AG04450 (cell line): ENCODE measurements at places on chromosomes 16 and 17.

DNA sequence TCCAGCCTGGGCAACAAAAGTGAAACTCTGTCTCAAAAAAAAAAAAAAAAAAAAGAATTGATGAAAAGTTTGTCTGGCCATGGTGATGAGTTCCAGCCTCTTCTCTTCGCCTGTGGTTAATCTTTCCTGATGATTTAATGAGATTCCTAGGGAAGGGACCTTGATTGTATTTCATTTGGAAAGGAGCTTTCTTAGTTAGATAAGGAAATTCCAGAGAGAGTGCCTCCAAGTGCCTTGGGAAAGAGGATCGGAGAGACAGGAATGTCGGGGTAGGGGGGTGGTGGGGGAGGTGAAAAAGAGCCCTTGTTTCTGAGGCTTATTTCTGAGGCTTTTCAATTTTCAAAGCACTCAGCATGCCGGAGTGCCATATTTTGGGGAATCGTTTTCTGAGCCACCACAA is 93.2 kb upstream of the SIAH1 start:
- DNase-seq: no peak

- DNase-seq: no peak
Measured at GRCh38 chr17:9071811-9072498, 50.6 kb downstream of the NTN1 start.

DNA sequence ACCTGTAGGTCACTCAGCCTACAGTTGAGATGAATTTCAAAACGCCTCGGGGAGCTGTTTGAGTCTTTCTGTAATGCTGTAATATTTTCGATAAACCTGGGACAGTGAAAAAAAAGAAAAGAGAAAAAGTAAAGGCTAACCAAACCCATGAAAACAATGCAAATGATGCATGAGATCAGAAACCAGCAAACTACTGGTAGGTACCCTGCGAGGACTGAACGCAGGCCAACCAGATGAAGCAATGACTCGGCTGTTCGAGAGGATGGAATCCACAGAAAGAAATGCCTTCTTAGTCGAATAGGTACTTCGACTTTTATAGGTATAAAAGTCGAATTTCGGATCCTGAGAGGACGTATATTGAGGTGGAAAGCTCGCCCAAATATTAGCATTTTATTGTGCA is 509 bp upstream of the ATAD5 start:
- no peak for DNase-seq

GRCh38 chr17:37650419-37651003 is 7.3 kb upstream of the DDX52 start:
- DNase-seq: no peak
